Upper lobe of right lung (tissue), 1 donor: ENCODE measurements at places on chromosomes 2 and 18.

DNA sequence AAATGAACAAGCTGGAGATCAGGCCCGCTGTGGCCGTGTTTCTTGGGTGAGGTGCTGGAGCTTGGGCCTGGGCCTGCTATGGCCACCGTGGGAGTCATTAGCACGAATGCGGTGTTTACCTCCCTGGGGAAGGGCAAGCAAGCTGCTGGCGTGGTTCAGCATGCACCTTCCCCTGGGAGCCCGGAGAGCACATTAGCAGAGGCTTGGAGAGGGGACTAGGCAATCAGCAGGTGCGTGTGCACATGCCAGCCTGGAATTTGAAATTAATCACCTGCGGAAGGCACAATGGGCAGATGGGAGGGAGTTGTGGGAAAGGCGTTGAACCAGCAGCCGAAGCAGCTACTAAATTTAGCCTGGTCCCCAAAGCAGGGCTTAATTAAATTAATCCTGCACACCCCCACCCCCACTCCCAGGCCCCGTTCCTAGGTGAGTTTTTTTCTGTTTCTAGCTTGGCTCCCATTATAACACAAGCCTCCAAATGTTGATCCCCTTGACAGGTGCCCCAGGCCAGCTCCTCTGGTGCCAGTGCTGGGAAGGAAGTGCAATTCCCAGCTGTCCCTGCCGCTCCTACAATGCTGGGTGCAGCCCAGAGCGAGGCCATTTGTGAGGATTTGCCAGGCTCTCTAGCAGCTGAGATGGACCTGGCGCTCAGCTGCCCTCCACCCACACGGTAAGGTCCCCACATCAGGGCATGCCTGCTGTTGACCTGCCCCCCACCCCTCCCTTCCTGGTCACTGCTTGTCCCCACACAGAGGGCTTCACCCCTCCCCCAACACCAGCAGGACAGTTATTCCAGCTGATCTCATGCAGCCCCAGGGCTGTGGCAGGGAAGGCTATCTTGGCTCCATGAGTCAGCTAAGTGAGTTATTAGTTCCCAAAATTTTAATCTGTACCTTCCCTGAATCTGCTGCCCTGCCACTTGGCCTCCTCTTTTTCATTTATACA, 115.0 kb downstream of the ZBTB7C start:
- DNase-seq: peak; percentile 47
- H3K27me3 ChIP-seq: no peaks in the 10 kb centered on the region
- no peak overlapping the region for H3K27ac ChIP-seq

GRCh38 chr2:96669539-96670215, 27.1 kb downstream of the FER1L5 start:
- no peak overlapping the region for H3K4me3 ChIP-seq
- H3K27ac ChIP-seq: no peak overlapping the region
- H3K4me1 ChIP-seq: peaks cover 10% of the 10 kb centered on the region
- H3K27me3 ChIP-seq: no peaks in the 10 kb centered on the region
- no peaks in the 10 kb centered on the region for H3K36me3 ChIP-seq
- peak; percentile 4 for DNase-seq

- no peaks in the 10 kb centered on the region for H3K27me3 ChIP-seq
- H3K4me1 ChIP-seq: no peaks in the 10 kb centered on the region
- DNase-seq: no peak
- H3K27ac ChIP-seq: no peak overlapping the region
Measured at GRCh38 chr2:56195563-56195962, 11.8 kb downstream of the CCDC85A start.

DNA sequence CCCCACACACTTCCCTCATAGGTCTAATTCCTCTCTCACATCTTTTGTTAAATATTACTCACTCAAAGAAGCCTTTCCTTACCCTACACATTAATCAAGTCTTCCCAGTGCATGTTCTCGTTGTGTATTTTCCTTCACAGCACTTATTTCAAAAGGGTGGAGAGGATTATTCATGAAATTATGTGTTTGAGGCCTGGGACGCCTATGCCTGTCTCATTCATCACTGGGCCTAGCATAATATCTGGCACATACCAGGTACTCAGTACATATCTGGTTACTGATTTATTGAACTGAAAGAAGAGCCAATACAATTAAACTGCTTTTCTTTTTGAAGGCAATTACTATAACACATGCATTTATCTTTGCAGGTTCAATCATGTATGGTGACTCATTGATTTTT, 15.1 kb upstream of the MALL start:
- DNase-seq: no peak
- H3K4me3 ChIP-seq: no peak overlapping the region
- H3K4me1 ChIP-seq: no peaks in the 10 kb centered on the region
- no peak overlapping the region for H3K27ac ChIP-seq
- no peaks in the 10 kb centered on the region for H3K36me3 ChIP-seq

GRCh38 chr2:46001741-46002506, 295.3 kb upstream of the EPAS1 start:
- no peaks in the 10 kb centered on the region for H3K27me3 ChIP-seq
- peaks cover under 1% of the 10 kb centered on the region for H3K36me3 ChIP-seq
- peaks cover 28% of the 10 kb centered on the region for H3K4me1 ChIP-seq
- H3K27ac ChIP-seq: peak overlapping the region; percentile 81
- DNase-seq: no peak

DNA sequence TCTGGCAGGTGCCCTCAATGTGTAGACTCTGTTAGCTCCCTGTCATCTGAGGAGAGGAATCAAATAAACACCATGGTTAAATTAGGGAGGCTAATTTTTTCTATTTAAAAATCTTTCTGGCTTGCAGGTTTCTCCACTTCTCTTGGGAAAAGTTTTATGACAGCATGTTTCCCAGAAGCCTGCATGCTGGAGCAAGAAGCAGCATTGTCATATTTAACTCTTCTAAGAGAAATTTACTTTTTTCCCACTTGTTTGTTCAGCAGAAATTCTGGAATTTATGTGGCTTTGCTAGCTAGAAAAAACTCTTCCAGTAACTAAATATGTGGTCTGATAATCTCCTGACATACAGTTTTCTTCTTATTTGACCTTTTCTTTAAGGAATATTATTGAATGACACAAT, 230.5 kb downstream of the PARD3B start:
- no peaks in the 10 kb centered on the region for H3K27me3 ChIP-seq
- no peak overlapping the region for H3K4me3 ChIP-seq
- no peaks in the 10 kb centered on the region for H3K36me3 ChIP-seq
- no peak for DNase-seq
- H3K27ac ChIP-seq: no peak overlapping the region

GRCh38 chr2:30421604-30422443, 25.2 kb upstream of the LCLAT1 start:
- no peak overlapping the region for H3K4me3 ChIP-seq
- peaks cover 13% of the 10 kb centered on the region for H3K4me1 ChIP-seq
- no peaks in the 10 kb centered on the region for H3K36me3 ChIP-seq

GRCh38 chr2:44237221-44237620, 38.1 kb upstream of the SLC3A1 start:
- no peaks in the 10 kb centered on the region for H3K4me1 ChIP-seq
- no peak overlapping the region for H3K4me3 ChIP-seq
- H3K27ac ChIP-seq: no peak overlapping the region
- no peaks in the 10 kb centered on the region for H3K27me3 ChIP-seq
- no peak for DNase-seq
- H3K36me3 ChIP-seq: no peaks in the 10 kb centered on the region

GRCh38 chr2:36858551-36859365, 107.6 kb downstream of the STRN start:
- no peaks in the 10 kb centered on the region for H3K4me1 ChIP-seq
- H3K27me3 ChIP-seq: no peaks in the 10 kb centered on the region
- H3K4me3 ChIP-seq: no peak overlapping the region

DNA sequence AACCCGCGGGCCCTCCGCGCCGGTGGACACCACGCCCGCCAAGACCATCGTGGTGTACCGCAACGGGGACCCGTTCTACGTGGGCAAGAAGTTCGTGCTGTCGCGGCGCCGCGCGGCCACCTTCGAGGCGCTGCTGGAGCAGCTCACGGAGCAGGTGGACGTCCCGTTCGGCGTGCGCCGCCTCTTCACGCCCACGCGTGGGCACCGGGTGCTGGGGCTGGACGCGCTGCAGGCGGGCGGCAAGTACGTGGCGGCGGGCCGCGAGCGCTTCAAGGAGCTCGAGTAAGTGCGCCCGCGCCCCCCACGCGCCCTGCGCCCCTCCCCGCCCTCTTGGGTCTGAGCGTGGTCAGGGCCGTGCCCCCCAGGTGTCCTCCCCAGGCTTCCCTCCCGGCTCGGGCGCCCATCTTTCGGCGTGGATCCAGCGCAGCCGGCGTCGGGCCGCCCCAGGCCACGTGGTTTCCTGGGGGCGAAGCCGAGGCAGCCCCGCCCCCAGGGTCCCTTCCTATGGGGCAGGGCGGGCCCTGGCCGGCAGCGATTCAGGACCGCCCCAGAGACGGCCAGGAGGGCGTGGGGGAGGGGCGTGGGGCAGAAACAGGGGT, 481 bp downstream of the DCDC2C start:
- DNase-seq: no peak
- no peak overlapping the region for H3K27ac ChIP-seq
- H3K4me3 ChIP-seq: no peak overlapping the region
- H3K27me3 ChIP-seq: peaks cover 55% of the 10 kb centered on the region
- no peaks in the 10 kb centered on the region for H3K4me1 ChIP-seq

DNA sequence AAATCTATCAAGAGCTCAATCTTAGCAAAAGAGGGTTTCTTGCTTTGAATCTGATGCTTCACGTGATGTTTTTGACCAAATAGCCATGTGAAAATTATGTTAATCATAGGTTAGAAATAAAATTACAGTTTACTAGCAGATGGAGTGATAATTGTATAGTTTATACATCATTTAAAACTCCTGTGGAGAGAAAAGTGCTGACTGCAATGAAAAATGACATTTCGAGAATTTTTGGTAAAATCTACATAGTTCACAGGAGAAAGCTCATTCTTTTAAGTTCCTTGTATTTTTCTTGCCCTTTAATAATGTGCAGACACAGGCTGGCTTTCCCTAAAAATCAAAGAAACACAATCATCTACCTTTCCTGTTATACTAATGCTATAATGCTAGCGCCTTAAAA, 33.2 kb downstream of the RBKS start:
- H3K4me1 ChIP-seq: no peaks in the 10 kb centered on the region
- H3K27me3 ChIP-seq: no peaks in the 10 kb centered on the region
- H3K4me3 ChIP-seq: no peak overlapping the region

DNA sequence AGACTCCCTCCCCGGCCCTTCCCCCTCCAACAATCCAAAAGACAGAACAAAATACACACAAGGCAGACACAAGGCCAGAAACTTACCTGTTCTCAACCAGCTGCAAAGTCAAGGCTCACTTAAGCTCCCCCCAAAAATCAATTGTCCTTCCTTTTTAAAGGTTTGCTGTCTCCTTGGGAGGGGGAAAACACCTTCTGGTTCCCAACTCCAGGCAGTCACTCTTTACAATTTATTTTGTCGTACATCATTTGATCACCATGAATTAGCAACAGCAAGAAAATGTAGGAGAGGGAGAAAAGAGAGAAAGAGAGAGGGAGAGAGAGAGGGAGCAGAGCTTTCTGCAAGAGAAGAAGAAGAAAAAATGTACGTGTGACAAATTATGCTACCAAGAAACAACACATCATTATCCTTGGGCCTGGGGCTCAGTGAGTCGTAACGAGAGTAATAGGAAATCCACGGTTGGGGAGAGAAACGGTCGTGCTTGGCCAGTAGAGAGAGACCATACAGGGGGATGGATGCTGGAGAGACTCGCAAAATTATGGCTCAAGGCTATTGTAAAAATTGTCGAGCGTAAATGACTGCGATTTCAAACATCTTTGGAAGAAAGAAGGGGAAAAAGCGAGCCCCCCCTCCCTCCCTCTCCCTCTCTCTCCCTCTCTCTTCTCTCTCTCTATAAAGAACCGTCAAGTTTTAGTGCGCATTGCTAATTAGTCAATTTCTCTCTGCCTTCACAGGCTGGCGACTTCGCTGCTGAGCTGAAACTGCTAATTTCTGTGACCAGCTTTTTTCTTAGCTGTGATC, at the start of gene KLHL14:
TSS of gene KLHL14 (minus strand) at position 443 of the 801 bp plus-strand sequence. CDS start 2,432 bp downstream, outside the sequence.
- DNase-seq: no peak
- H3K27me3 ChIP-seq: peaks cover 28% of the 10 kb centered on the region
- H3K4me1 ChIP-seq: no peaks in the 10 kb centered on the region

- H3K4me1 ChIP-seq: no peaks in the 10 kb centered on the region
- no peak overlapping the region for H3K27ac ChIP-seq
- DNase-seq: peak; percentile 68
- H3K36me3 ChIP-seq: no peaks in the 10 kb centered on the region
Measured at GRCh38 chr18:8029061-8029460, 461.9 kb downstream of the PTPRM start.

- no peaks in the 10 kb centered on the region for H3K4me1 ChIP-seq
- H3K27me3 ChIP-seq: no peaks in the 10 kb centered on the region
- H3K36me3 ChIP-seq: no peaks in the 10 kb centered on the region
- no peak overlapping the region for H3K27ac ChIP-seq
- DNase-seq: no peak
- H3K4me3 ChIP-seq: no peak overlapping the region
Measured at GRCh38 chr2:147099845-147100244, 745.0 kb upstream of the ACVR2A start.

DNA sequence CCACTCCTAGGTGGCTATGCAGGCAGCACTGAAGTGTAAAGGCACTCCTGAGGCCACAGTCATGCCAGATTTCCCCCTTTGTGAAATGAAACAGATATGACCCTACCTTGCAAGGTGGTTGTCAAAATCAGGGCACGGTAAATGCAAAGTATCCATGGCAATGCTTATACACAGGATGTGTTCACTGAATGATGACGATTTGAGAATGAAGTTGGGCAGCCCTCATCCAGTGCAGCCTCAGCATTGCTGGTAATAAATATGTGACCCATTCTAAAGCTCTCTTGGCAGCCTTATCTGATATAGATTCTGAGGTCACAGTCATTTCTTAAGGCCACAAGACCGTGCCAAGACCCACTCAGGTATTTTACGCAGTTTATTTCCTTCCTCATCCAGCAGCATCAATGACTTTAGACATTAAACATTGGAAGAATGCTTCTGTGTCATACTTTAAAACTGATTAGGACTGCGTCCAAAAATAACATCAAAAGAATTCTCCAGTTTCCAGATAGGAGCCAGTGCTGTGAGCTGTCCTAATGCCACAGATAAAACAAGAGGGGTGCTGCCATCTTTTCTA, 125.5 kb upstream of the SERTAD2 start:
- no peaks in the 10 kb centered on the region for H3K4me1 ChIP-seq
- H3K36me3 ChIP-seq: no peaks in the 10 kb centered on the region
- no peak overlapping the region for H3K27ac ChIP-seq
- no peaks in the 10 kb centered on the region for H3K27me3 ChIP-seq

DNA sequence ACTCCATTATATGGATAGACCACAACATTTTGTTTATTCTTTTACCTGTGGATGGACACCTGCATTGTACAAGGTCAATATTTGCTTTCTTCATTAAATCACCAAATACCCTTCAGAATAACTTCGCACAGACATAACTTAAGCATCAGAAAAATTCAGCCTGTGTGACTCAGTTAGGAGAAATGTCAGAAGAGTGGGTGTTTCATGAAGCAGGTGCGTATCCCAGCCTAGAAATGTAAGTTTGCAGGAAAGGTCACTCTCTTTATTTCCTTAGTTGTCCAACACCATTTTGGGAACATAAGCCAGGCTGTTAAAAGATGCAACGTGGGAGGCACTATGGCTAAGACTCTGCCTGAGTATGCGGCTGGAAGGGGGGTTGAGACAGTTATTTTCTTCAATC, 48.6 kb upstream of the FHL2 start:
- DNase-seq: no peak
- H3K4me1 ChIP-seq: no peaks in the 10 kb centered on the region
- H3K27ac ChIP-seq: no peak overlapping the region
- H3K27me3 ChIP-seq: no peaks in the 10 kb centered on the region
- H3K4me3 ChIP-seq: no peak overlapping the region

GRCh38 chr18:46148810-46149209, 44.6 kb downstream of the HAUS1 start:
- no peaks in the 10 kb centered on the region for H3K4me1 ChIP-seq
- DNase-seq: no peak
- H3K27me3 ChIP-seq: no peaks in the 10 kb centered on the region
- no peak overlapping the region for H3K27ac ChIP-seq
- no peak overlapping the region for H3K4me3 ChIP-seq
- H3K36me3 ChIP-seq: no peaks in the 10 kb centered on the region
